HCEC 1CT (cell line): ENCODE measurements at places on chromosomes 11 and 22.

GRCh38 chr11:96335388-96335787, 7.6 kb downstream of the MAML2 start:
- no peak for DNase-seq

GRCh38 chr11:37391615-37392014, 793.6 kb upstream of the RAG2 start:
- no peak for DNase-seq

- DNase-seq, result no peak
These were observed 8.9 kb downstream of the SIDT2 start for GRCh38 chr11:117187428-117187798.

DNA sequence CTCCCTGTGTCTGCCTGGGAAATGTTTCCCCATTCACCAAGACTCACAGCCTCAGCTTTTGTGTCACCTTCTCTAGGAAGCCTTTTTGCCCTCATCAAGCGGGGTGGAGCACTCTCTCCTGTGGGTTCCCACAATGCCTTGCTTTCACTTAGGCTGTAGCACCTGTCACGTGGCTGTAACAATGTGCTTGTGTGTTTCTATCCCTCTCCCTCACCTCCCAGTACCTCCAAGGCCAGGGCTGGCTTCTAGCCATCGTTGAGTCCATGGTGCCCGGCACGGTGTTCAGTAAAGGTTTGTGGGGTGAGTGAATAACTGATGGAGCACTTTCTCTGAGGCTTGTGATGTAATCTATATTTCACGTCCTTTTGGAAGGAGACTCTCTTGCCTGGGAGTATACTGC, 153.2 kb downstream of the TTC17 start:
- DNase-seq, result no peak

DNA sequence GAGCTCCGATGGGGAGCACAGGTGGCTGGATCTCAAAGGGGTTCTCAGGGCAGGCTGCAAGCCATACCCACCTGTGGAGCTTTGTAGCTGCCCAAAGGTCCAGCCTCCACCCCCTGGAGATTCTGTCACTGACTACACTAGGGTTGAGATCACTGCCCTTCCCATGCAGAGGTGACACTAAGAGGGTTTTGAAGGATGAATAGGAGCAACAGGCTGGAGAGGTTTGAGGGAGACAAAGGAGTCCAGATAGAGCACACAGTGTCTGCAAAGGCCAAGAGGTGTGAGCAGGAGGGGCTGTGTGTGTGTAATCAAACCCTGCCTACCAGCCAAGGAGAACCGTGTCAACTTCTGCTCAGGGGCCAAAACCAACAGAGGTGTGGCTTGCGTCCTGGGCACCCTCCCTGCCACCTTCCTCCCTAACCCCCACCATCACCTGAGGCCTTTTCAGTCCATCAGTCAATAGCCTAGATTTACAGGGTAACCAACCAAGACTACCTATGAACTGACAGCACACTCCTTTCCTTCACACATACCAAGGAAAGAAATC, 43.0 kb upstream of the WNT11 start:
- DNase-seq, result no peak

- DNase-seq, result no peak
These were observed 32.5 kb upstream of the FAT3 start for GRCh38 chr11:92192141-92192540.

- no peak for DNase-seq
These were observed 16.8 kb downstream of the TPST2 start for GRCh38 chr22:26573026-26573662.

DNA sequence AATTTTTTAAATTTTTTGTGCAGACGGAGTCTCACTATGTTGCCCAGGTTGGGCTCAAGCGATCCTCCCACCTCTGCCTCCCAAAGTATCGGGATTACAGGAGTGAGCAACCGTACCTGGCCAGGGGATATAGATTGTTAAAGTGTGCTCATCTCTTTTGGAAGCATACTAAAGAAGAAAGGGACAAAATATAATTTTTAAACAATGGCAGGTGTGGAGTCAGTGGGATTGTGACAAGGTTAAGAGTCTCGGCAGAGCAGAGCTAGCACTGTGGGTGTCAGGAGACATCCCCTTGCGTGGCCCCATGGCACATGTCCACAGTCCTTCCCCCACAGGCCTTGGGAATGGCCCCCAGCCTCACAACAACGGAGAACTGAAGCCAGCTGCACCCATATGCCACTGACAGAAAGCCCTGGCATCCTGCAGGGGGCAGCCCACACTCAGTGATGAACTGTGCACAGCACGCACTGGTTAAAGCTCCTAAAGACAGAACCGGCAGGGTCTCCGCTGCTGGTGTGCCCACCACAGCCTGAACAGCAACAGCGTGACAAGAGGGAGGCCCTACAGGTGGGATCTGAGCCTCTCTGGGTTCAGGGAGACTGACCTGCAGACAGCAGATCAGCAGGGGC, 29.9 kb downstream of the SERPIND1 start:
- peak; percentile 21 for DNase-seq

- DNase-seq, result no peak
These were observed 31.2 kb upstream of the C11orf87 start for GRCh38 chr11:109390752-109391151.

- no peak for DNase-seq
These were observed 778.3 kb upstream of the LRRC4C start for GRCh38 chr11:42237701-42238235.

GRCh38 chr22:32830957-32831356, 29.5 kb downstream of the TIMP3 start:
- DNase-seq, result no peak

DNA sequence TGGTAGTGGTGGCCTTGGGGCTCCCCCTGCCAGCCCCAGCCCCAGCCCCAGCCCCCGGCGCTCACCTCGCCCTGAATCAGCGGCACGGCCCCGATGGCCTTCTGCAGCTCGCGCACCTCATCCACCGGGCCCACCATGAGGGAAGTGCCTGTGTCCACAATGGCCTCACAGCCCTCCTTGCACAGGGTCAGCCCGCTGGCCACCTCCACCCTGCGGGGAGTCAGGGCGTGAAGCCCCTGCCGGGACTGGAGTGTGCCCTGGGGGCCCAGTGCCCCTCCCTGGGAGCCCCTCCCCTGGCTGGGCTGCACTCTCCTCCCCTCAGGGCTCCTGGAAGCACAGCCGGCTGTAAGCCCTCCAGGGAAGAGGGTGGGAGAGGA, 3.5 kb upstream of the IFITM10 start:
- DNase-seq, result no peak

- no peak for DNase-seq
These were observed 10.6 kb downstream of the MSANTD4 start for GRCh38 chr11:106011481-106011880.

DNA sequence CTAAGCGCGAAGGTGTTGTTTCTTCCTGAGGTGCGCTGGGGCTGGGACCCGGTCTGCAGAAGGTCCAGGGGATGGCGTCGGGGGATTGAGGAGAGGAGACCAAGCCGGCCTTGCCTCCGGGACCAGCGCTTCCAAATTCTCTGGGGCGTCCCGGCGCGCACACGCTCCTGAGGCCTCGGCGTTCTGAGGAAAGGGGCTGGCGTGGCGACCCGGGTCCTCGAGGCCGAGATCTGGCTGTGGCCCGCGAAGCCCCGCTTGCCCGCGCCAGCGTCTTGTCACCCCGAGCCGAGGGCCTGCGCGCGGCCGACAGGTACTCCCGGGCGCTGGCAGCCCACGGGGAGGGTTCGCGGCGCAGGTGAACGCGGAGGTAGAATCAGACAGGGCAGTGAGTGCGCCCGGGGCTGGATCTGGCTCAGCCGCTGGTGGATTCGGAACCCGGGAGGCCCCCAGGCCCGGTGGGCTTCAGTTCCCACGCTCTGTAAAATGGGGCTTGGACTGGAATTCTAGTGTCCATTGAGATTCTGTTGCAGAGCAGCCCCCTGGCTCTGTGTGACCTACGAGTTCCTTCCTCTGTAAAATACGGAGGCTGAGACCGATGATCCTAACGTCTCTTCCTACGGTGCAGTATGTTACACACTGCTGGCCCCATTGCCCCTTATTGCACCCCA, 14.7 kb downstream of the SSH3 start:
- no peak for DNase-seq

DNA sequence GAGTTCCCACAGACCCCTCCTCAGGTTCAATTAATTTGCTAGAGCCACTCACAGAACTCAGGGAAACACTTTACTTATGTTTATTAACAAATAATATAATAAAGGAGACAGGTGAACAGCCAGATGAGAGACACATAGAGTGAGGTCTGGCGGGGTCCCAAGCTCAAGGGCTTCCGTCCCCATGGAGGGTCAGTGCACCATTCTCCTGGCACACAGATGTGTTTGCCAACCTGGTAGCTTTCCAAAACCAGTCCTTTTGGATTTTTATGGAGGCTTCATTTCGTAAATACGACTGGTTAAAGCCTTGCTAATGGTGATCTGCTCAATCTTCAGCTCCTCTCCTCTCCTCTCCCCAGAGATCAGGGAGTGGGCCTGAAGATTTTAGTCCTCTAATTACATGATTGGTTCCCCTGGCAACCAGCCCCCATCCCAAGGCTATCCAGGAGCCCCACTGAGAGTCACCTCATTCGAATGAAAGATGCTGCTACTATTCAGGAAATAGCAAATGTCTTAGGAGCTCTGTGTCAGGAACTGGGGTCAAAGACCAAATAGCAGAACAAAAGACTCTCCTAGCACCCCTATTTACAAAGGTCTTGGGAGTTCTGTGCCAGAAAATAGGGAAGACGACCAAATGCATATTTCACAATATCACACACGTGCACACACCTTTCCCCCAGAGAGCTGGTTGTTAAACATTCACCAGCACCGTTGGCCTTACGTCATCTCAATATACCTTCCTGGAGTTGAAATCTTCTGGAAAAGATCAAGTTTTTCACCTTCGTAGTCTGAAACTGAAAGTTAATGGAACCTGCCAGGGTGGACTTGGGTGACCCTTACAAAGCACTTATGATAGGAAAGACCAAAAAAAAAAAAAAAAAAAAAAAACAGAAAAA, 23.8 kb upstream of the CAPRIN1 start:
- DNase-seq, result no peak

DNA sequence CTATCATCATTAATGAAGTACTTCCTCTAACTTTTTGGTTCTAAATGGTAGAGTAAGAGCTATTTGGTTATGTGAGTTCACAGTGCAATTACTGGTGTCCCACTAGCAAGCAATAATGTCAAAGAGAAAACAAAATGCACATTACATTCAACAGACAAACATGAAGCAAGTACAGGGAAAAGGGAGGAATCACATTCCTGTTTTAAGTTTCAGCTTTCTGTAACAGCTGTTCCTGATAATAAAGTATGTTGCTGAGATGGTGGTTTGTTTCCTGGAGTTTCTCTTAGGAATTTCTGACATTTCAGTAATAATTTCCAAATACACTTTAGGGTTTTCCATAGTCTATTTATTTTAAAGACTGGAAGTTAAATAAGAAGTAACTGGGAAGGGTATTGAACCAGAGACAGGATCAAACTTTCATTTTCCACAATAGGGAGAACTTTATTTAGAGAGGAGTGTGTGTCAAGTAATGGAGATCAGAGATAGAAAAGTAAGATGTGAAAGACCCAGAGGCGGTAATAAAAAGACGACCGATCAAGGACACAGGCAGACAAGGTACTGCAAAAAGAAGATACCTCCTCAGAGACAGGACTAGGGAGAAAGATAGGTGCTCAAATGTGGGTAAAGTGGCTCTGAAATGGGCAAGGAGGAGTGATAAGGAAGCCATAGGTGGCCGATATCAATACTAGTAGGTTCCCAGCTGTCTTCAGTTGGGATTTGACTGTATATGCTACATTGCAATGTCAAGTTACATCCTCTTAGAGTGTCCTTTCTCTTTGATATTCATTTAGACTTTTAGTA, 20.8 kb upstream of the CLNS1A start:
- peak; percentile 38 for DNase-seq

- DNase-seq, result no peak
These were observed 64.6 kb downstream of the OTOG start for GRCh38 chr11:17611503-17612220.

- DNase-seq, result no peak
These were observed 49.2 kb downstream of the SHISAL1 start for GRCh38 chr22:44263547-44263946.

DNA sequence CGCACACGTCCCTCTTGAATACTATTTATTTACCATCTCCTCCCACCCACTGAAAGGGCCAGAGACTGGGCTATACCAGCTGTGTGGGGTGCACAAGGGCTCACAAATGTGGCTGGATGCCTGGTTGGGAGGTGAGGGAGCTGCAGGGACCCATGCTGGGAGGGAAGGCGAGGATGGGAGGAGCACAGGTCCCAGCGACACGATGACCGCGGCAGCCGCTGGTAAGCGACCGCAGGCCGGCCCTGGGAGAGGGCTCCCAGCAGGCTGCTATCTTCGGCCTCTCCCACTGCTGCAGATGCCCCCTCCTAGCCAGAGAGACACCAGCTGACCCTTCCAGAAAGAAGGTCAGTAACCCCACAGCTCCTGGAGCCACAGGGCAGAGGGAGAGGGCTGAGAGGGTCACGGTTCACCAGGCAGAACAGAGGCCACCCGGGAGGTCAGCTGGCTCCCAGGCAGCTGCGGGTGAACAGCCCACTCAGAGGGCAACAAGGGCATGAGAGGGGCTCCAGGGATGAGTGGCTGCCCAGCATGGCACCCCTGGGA, 163.9 kb downstream of the CRYBB2 start:
- no peak for DNase-seq

DNA sequence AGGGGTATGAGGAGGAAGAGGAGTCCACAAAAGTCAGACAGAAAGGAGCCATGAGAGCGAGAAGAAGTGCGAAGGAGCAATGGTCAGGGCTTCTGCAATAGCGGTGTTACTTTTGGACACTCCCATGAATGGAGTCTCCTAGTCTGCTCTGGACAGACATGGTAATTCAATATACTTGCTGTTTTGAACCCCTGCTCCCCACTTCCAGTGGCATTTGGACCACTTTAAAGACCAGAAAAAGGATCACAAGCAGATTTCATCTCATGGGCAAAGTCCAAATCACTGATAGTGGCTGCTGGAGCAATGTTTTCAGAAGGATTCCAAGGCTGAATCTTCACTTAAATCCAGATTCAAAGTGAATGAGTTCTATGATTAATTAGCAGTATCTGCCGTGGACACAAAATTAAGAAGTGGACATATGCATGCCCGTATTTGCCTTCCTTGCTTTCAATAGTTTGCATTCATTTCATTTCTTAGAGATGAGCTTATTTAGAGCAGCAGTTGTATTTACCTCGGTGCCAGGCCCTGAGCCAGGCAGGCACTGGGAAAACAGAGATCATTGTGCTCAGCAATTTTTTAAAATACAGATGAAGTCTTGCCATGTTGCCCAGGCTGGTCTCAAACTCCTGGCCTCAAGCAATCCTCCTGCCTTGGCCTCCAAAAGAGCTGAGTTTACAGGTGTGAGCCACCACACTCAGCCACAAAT, 72.0 kb downstream of the SLC1A2 start:
- DNase-seq, result no peak

GRCh38 chr22:45201678-45202332, 38.1 kb downstream of the NUP50 start:
- DNase-seq, result peak; percentile 95

GRCh38 chr11:83152264-83152663, 4.7 kb upstream of the PCF11 start:
- DNase-seq, result no peak

DNA sequence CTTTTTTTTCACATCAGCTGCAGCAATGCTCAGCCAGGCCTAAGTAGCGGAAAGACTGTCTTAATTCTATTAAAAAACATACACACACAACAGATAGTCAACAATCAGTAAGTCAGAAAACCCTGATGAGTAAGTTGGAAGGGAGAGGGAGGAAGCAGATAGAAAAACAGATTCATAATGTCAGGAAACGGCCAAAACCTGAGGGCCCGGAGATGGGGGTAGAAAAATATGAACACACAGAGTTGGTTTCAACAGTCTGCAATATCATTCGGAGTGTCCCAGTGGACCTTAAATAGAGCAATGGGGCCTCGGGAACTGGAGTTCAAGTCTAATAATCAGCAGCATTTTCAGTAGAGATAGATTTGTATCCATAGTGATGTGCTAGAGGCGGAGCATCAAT, 14.8 kb downstream of the LRRC55 start:
- no peak for DNase-seq

- DNase-seq, result no peak
These were observed 20.3 kb downstream of the BMAL1 start for GRCh38 chr11:13297917-13298356.
